ENCODE measurements at places on chromosomes 6 and 20.

- DNase-seq, result no peak
Measured at GRCh38 chr6:88246654-88247053, 80.5 kb upstream of the CNR1 start.

DNA sequence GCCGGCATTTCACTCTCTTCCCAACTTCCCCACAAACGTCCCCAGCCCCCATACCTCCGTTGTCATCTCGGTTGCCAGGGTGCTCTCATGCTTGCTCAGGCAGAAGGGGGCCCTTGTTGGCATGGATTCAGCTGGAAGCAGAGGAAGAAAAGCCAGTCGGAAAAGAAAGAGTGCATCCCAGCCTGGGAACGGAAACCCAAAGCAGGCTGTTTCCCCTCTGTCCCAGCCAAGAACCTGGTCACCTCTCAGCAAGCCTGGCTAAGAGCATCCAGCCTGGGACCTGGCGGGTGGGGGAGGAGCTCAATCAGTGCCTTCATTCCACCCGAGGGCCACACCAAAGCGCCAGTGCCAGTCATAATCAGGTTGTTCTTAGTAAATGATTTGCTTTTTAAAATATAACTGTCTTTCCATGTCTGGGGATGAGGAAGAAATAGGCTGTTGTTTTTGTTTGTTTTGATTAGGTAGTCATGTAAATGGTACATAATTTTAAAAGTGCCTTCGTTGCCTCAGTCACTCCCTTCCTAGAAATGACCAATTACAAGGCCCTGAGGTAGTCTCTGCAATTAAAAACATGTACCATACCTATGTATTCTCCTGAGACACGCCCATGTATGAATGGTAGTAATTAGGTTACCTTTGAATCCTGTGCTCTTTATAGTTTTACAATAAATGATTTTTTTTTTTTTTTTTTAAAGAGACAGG lies 21.1 kb downstream of the CHMP4B start:
- DNase-seq, result no peak

DNA sequence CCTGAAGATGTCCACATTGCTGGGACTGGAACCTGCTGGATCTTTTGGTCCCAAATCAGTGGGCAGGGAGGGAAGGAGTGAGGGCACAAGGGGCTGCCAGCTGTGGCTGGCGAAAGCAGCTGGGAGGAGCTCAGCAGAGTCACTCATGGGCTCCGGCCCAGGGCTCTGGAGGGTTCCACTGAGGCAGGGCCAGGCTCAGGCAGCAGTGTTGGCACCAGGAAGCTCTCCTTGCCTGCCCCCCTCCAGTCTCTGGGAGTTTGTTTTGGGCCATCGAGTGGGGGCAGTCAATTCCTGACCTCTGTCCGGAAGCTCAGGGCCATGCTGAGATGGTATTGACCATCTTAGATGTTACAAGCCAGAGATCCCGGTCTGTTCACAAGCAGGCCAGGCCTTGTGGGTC lies 39.1 kb upstream of the IRF4 start:
- DNase-seq, result no peak

DNA sequence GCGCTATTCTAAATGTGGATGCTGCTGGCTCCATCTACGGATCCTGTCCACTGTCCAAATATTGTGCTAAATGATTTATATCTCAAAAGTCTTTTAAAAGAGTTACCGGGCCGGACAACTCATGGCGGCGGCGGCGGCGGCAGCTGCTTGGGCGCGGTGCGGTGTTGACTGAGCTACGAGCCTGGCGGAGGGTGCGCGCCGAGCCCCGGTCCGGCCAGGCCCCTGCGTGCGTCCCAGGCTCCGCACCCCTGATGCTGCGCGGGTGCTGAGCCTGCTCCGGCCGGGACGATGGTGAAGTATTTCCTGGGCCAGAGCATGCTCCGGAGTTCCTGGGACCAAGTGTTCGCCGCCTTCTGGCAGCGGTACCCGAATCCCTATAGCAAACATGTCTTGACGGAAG lies 303.4 kb downstream of the CENPW start:
- no peak for DNase-seq

GRCh38 chr6:110683241-110683640 lies 132.0 kb downstream of the CDK19 start:
- DNase-seq, result no peak

DNA sequence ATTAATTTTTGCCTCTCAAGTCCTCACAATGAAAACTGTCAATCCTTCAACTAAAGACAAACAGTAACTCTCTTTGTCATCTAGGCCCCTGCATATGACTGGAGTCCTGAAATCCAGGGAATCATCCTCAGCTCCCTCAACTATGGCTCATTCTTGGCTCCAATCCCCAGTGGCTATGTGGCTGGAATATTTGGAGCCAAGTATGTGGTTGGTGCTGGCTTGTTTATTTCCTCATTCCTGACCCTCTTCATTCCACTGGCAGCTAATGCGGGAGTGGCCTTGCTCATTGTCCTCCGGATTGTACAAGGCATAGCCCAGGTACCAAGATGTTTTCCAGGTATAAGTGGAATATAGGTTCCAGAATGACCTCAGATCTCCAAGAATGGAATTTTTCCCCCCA lies 15.4 kb downstream of the SLC17A4 start:
- DNase-seq, result no peak

DNA sequence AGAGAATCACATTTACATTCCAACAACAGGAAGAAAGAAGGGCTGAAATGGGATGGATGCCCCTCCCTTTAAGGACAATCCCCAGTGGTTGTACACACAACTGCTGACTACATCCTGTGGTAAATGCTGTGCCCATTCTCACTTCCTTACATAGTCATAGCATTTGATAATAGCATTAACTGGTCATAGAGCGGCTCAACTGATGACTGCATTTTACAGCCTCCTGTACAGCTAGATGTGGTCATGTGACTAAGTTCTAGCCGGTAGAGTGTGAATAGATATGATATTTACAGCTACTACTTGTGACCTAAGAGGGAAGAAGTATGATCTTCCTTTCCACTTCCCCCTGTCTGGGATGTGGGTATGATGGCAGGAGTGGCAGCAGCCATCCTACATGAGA lies 24.7 kb downstream of the KCNK17 start:
- no peak for DNase-seq

- no peak for DNase-seq
Measured at GRCh38 chr20:53316206-53316937, 277.3 kb downstream of the ZNF217 start.

DNA sequence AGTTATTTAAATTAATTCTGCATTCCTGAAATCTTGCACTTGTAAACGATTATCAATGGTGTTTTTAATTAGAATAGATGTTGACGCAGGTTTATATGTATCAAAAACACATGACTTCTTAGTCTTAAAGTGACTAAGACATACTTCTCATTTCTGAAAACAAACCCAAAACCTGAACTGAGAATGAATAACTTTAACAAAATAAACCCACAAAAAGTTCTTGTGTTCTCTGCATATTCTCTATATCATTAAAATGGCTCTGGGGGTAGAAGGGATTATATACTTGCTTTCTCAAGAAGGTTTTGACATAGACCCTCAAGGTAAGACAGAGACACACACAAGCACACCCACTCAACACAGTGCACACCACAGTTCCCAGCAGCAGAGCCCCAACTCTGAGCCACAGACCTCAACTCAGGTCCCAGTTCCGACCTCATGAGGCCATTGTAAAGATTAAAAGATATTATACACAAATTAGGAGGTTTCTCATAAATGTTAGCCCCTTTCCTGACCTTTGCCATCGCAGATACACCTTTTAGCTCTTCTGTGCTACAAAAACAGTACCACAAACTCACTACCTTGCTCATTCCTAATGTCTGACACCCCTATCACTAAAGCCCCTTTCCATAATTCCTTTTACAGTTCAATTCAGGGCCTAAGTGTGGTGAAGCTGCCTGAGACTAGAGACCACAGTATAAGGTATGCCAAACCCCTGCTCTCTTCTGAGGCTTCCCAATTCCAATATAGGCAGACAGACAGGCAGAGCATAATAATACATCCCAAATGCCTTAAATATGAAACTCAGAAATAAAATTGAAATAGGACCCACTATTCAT lies 267.8 kb downstream of the PTPRK start:
- DNase-seq, result no peak

GRCh38 chr20:21141825-21142224 lies 15.9 kb downstream of the KIZ start:
- no peak for DNase-seq

GRCh38 chr6:97437087-97437486 lies 154.1 kb upstream of the MMS22L start:
- no peak for DNase-seq

DNA sequence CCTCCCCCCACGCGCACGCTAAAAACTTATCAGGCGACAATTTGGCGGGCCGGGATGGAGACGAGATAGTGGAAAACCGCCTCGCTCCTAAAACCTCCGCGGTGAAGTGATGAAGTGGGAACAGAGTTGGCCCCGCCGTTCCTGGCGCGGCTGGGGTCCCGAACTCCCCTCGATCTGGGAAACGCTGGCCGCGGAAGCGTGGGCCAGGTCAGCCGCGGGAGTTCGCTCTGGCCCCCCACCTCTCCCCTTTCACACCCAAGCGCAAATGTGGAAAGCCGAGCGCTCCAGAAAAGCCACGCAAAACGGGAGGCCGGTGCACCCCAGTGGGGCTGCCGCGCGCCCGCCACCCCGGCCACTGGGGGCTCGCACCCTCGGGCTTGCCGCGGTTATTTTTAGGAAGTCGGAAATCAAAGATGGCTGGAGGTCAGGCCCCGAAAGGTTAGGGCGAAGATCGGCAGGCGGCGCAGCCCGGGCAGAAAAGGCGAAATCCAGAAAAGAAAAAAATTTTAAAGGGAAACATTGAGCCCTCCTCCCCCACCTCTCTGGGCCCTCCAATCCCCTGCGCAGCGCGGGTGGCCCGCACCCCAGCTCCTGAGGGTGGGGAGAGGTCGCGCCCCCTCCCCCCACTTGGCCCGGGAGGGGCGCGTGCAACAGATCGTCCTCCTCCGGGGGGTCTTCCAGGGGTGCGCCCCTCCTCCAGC lies 1.0 kb downstream of the SALL4 start:
- no peak for DNase-seq

GRCh38 chr20:7772371-7772770 lies 167.9 kb downstream of the HAO1 start:
- no peak for DNase-seq

DNA sequence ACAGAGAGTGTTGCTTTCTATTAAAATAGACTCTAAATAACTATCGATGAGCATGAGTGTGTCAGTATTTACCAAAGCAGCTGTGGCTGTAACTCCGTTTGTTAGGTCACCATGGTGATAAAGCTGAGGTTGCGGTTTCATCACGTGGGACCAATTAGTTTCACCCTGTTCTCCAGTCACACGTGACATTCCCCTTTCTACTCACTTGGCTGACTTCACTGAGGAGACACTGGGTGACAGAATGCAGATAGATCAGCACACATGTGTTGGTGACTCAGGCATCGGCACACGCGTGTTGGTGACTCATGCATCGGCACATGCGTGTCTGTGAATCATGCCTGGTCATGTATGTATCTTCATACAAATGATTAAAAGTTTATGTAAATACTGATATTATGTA lies 285.4 kb downstream of the THBS2 start:
- peak; percentile 19 for DNase-seq

DNA sequence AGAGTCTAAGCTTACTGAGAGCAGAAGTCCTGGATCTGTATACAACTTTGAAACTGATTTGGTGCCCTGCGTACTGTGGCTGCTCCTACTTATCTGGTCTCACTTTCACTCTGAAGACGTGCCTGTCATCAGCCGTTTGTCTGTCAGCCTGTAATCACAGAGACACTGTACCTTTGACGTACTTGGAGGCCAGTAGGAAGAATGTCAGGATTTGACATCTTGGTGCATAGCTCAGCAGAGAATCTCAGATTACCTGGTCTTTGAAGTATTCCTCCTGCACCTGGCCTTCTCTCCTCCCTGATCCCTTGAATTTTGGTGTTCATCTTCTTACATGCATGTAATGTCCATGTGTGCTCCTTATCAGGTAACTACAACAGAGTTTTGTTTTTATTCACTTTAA lies 37.7 kb downstream of the DSE start:
- DNase-seq, result no peak

GRCh38 chr6:4777394-4777935 lies 1.3 kb downstream of the CDYL start:
- DNase-seq, result no peak

GRCh38 chr6:39223061-39223460 lies 6.2 kb downstream of the KCNK5 start:
- no peak for DNase-seq

DNA sequence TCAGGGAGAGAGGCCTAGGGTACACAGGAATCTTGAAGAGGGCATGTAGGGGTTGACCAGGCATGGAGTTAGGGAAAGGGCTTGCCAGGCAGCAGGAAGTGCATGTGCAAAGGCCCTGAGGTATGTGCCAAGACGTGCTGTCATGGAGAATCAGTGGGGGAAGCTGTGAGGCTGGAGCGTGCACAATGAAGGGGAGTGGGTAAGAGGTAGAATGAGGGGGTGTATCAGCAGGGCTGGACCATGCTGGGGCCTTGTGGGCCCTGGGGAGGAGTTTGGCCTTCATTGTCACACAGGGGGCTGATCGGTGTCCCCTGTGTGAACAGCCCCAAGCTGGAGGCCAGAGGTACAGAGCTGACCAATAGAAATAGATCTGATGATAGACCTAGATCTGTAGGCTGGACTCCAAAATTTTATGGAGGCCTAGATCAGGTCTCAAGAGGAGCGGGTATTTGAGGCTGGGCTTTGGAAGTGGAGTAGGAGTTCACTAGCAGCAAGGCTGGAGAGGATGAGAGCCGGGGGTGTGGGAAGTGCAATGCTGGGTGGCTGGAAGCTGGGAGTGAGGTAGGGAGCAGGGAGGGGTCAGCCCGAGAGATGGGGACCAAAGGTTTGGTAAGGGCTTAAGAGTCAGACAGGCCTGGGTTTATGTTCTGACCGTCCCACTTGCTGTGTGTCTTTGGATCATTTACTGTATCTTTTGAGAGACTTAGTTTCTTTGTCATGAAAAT lies 3.0 kb downstream of the SRC start:
- DNase-seq, result no peak

- no peak for DNase-seq
Measured at GRCh38 chr6:93555292-93555691, 135.9 kb upstream of the EPHA7 start.

DNA sequence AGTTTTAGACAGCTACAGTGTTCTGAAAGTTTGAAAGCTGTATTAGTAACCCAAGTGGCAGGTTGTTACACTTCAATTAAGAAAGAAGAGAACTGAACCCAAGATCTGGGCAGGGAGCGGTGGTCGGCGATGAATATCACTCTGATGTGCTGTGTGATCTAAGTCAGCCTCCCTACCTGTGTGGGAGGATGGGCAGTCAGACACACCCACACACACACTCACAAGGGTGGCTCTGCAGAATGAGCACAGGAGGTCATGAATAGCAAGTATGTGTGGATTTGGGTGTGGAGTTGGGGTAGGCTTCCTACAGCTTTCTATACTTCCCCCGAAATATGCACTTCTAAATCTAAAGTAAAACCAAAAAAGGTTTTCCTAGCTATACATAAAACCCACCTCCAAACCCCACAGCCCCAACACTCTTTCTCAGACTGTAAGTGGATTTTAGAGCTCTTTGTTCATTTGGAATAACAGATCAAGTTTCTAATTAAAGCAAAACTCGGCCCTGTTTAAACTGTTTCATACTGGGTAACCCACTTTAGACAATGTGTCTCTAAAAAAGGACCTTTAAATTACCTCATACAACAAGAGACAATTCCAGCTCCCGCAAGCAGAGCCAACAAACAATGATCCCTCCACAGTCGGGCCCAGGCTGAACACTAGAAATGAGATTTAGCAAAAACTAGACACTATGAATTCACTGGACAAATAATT lies 19.4 kb downstream of the TNFRSF21 start:
- DNase-seq, result no peak

Data from NCI-H187 (cell line).